Natural killer cell (primary cell): ENCODE measurements at places on chromosomes 5 and 9.

DNA sequence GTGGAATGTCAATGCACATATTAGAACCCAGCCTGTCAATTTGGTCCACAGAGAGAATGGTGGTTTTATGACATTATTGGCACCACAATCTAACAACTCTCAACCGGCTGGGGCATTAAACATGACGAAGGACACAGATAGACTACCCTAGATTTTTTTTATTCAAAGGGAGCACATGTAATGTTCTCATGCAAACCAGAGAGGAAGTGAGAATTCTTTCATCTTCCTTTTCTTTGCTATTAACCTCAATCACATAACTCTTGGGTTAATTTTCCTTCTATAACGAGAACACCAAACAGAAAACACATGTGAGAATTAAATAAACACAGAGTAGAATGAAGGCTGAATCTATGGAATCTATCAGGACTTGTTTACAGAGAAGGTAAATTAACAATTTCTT lies 94.9 kb upstream of the TNC start:
- no peak for DNase-seq

GRCh38 chr9:134338394-134339182 lies 12.3 kb downstream of the RXRA start:
- DNase-seq: no peak

GRCh38 chr5:146703499-146703898 lies 175.1 kb downstream of the PPP2R2B start:
- no peak for DNase-seq

DNA sequence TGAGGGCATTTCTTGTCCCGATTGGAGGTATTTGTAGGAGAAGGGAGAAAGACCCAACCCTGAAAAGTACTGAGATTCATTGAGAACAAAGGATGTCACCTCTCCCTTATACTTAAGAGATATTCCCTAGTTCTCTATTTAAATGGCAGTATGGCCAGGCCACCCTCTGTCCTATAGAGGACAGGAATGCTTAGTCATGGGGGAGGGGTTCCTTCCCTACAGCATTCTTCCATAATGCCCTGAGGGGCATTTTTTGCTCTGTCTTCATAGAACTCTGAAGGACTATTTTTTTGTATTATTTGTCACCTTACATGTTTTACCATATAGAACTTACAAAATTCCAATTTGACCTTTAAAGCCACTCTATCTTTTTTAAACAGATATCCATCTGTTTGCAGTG lies 176.3 kb downstream of the TMEM161B start:
- no peak for DNase-seq

- no peak for DNase-seq
These were observed 255.4 kb downstream of the SMARCA2 start for GRCh38 chr9:2270565-2270964.

DNA sequence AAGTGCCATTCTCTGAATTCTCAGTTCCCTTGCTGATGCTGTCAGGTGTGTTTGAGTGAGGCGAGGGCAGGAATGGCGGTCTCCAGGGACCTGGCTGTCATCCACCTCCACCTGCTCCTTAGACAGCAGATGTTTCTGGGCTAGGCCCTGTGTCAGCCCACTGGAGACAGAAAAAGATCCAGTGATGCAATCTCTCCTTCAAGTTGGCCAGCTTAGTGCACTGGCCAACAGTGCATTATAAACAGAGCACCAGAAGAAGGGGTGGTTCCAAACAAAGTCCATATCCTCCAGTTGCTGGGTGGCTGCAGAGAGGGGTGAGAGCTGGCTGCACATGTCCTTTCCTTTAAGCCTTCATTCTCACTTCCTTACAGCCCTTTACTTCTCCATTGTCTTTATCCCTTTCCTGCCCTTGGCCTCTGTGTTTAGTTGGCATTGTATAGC lies 26.5 kb downstream of the NANS start:
- no peak for DNase-seq

DNA sequence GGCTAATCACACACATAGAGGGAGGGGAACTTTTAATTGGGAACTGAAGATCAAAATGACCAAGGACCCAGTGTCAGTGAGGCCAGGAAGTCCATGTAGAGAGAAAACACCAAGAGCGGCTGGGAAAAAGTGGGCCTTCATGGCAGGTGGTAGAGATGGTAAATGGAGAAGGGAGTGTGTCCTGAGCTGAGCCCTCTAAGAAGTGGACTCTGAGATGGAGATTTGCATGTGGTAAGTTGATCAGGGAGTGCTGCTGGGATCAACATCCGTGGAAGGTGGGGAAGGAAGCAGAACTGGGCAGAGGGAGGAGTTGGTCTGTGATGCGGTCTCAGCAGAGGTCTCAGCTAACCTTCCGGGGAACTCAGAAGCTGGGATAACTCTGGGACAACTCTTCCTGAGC lies 18.9 kb upstream of the PDZD2 start:
- DNase-seq: no peak

DNA sequence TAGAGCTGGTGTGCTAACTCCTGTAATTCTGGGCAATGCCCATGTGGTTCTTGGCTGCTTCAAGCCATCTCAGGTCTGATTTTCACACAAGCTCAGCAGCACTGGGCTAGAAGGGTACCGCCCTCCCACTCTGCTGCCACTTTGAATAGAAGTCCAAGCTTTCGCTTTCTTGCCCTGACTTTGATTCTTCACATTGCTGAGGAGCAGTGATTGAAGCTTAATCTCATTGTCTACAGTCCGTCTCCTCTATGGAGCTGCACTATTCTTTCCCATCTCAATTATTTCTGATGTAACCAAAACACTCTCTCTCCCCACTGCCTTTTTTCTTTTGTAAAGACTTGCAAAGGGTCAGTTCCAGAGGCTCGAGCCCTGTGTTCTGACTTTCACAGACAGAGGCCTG lies 12.9 kb upstream of the RNF183 start:
- DNase-seq: no peak

GRCh38 chr5:88686726-88687125 lies 196.3 kb downstream of the MEF2C start:
- DNase-seq: no peak

DNA sequence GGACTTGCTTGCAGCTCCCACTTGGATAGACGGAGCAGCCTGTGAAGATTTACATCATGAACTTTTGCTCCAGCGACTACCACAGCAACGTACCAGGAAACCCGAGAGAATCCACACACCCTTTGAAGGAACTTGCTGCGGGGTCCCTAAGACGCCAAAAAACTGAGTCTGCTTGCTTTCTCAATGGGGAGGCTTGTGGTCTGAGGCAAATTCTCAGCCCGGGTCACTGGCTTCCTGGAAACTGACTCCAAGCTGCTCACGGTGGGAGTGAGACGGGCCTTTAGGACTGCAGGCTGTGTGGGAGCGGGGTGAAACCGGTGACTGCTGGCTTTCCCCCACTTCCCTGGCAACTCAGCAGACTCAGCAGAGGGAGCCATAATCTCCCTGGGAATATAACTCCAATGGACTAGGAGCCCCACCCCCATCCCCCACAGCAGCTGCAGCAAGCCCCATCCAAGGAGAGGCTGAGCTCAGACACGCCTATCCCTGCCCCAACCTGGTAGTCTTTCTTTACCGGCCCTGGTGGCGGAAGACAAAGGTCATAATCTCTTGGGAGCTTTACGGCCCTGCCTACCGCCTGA lies 466.0 kb downstream of the CAAP1 start:
- DNase-seq: no peak

- no peak for DNase-seq
These were observed 1054.3 kb downstream of the TLE1 start for GRCh38 chr9:80635065-80635464.
